HS-5 (cell line): ENCODE measurements at places on chromosomes 3 and 15.
A peak's percentile ranks its signal among the peaks of the same experiment; 100 is the strongest.

DNA sequence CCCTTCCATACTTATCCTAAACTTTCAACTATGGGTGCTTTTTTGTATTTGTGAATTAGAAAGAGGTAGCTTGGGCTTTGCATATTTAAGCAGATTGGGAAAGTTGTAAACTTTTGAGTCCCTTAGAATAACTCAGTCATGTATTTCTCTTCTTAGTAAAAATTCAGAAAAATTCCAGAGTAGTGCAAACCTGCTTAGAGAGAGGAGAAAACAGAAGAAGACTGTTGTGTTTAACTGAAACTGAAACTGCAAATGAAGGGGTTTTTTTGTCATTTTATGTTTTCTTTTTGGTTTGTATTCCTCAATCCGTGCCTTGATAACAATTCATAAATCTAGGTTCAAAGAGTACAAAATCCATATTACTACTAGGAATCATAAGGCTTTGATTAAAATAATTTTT lies 31.3 kb downstream of the CD200 start:
- no peak for DNase-seq

GRCh38 chr3:172186607-172187006 lies 147.2 kb downstream of the FNDC3B start:
- no peak for DNase-seq

GRCh38 chr15:83516935-83517334 lies 69.8 kb downstream of the SH3GL3 start:
- peak; percentile 3 for DNase-seq

GRCh38 chr3:58573640-58574039 lies 3.6 kb downstream of the FAM107A start:
- DNase-seq = no peak

DNA sequence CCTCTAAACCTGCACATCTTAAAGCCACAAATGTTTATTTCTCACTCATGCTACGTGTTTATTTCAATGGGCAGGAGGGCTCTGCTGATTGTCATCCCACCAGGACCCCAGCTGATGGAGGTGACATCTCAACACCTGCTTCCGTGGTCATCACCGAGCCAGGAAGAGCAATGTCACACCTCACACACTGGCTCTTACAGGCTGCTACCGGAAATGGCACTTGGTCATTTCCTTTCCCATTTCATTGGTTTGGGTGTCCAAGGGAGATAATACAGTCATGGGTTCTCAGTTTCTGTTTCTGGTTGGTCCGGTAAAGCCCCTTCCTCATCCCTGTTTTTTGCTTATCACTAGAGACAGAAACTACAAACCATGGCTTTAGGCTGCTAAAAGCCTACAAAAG lies 41.9 kb downstream of the ABHD2 start:
- no peak for DNase-seq

DNA sequence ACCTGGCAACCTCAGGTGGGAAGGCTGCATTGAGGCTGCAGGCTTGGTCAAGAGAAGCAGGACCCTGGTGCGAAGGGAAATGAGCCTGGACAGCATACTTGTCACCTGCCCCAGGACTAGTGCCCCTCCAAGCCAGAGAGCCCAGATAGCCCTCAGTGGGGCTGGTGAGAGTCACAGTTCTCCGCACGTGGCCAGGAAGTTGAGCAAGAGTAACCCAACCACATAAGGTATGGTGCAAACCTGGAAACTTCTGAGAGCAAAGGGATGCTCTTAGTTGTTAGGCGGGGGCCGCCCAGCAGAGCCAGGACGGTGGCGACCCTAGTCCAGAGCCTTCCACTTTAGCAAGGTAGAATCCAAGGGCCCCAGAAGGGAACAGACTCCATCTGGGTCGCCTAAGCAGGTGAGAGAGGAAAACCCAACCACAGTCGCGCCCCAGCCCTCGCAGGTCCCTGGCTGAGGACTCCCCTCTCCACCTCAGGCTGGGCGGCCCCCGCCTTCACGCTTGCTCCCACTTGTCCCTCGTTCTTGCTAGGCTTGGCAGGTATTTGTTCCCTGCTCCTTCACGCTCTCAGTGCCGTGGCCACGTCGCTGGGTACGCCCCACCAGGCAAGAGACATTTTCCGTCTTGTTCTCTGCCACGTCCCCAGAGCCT lies 1.1 kb upstream of the VPS18 start:
- no peak for DNase-seq

GRCh38 chr3:161333696-161334095 lies 37.6 kb downstream of the SPTSSB start:
- DNase-seq = no peak

- no peak for DNase-seq
These were observed 83.5 kb upstream of the BCL6 start for GRCh38 chr3:187828579-187829452.

DNA sequence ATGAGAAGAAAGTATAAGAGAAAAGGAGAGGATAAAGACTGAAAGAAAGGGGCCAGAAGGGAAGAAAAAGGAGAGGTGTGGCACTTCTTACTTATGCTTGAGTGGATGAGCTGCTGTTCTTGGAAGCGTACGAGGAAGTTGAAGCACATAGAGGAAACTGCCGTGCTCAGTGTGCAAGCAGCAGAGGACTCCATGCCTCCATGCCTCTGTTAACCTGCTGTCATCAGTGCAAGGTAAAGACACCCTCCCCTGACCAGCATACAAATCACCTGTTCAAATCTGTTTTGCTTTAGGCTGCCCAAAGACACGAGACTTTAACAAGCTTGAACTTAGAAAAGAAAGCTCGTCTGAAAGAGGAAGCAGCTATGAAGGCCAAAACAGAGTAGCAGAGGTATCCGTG lies 6.4 kb downstream of the WDR5B start:
- DNase-seq = no peak

- DNase-seq = no peak
These were observed 693 bp downstream of the DISP2 start for GRCh38 chr15:40358471-40359353.

- no peak for DNase-seq
These were observed 229.5 kb downstream of the VPS13C start for GRCh38 chr15:61830536-61831330.
